ENCODE measurements at places on chromosomes 2 and 18.

DNA sequence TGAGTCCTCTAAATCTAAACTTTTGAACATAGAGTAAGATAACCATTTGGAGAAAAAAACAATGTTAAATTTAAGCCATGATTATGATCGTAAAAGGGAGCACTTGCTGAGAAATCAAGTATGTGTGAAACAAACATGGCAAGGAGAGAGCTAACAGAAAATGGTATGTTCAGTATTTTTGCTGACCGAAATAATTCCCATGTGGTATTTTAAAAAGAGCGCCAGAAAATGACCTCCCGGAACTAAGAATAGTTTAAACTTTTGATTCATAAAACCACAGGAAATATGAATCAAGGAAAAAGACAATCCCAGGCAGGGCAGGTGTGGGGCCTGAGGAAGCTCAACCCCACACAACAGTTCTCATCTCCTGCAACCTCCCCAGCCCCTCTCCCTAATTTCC lies 74.2 kb downstream of the DOCK10 start:
- DNase-seq, result no peak

- DNase-seq, result peak; percentile 18
These were observed at the start of gene SCN9A for GRCh38 chr2:166375736-166376487. Gene SCN9A, minus strand, starts transcription at chr2:166375944. Its CDS starts 64,188 bp downstream, at chr2:166311756.

- DNase-seq, result no peak
These were observed 305.9 kb upstream of the VWC2L start for GRCh38 chr2:214104967-214105366.

DNA sequence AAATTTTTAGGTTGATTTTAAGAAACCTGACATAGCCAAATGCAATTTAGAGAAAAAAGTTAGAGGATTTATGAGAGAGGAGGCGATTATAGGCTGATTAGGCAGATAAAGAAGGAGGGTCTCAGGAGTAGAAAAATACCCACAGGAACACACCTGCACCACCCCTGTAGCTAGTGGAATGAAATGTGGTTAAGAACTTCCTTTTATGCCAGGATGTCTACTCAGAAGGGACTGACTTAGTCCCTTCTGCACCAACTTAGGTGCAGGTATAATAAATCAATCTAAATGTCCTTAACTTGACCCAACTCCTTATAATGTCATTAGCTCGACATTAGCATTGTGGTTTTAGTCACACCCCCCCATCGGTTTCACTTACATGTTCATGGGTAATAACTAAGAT lies 1274.5 kb upstream of the TMEFF2 start:
- no peak for DNase-seq

DNA sequence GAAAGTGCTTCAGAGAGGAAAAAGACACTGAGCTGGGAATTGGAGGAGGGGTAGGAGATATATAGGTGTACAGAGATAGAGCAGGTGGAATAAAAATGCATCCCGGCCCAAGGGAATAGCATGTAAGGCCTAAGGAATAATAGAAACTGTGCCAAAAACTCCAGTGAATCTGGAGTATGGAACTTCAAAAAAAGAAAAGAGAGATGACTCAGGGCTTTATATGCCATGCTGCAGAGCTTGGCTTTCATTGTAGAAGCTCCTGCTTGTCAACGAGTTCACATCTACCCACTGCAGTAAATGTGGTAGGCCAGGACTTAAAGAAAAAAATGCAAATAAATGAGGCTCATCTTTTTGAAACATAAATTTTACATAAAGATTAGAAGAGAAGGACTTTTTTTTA lies 131.8 kb downstream of the MREG start:
- DNase-seq, result no peak

DNA sequence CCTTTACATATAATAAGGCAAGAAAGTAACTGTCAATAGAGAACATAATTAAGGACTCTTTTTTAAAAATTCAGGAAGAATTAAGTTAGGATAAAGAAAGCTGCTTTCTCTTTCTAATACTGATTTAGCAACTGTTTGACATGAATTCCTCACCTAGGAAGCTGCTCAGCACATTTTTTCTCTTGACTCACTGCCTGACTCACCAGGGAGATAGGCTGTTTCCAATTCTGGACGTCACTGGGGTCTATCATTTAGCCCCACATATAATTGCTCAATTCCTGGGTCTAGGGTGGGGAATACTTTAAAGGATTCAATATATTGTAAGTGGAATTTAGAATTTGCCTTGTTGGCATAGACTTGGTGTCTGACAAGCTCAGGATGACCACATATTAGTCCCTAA lies 50.8 kb upstream of the UGP2 start:
- no peak for DNase-seq

DNA sequence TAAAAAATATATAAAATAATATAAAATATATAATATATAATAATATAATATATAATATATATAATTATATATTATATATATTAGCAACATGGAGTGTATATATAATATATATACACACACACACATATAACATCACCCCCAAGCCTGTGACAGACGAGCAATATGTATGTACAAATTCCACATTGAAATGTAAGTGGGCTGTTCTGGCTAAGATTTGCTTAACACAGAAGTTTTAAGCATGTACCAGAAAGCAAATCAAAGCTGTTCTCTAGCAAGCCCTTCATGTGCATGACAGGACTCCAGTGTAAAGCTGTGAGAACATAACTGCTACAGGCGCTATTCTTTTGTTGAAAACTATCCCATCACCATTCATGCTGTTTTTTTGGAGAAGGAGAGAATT lies 261.7 kb upstream of the TNP1 start:
- DNase-seq, result no peak

- DNase-seq, result no peak
These were observed 1462.7 kb upstream of the NXPH2 start for GRCh38 chr2:140242889-140243288.

- no peak for DNase-seq
These were observed 121.4 kb upstream of the COL3A1 start for GRCh38 chr2:188852772-188853171.

- DNase-seq, result no peak
These were observed 48.9 kb downstream of the BMPR2 start for GRCh38 chr2:202425036-202425435.

- DNase-seq, result no peak
These were observed 2.9 kb upstream of the C2orf72 start for GRCh38 chr2:231034291-231034882.

- peak; percentile 98 for DNase-seq
These were observed 488 bp upstream of the PHLPP1 start for GRCh38 chr18:62714671-62715435.

DNA sequence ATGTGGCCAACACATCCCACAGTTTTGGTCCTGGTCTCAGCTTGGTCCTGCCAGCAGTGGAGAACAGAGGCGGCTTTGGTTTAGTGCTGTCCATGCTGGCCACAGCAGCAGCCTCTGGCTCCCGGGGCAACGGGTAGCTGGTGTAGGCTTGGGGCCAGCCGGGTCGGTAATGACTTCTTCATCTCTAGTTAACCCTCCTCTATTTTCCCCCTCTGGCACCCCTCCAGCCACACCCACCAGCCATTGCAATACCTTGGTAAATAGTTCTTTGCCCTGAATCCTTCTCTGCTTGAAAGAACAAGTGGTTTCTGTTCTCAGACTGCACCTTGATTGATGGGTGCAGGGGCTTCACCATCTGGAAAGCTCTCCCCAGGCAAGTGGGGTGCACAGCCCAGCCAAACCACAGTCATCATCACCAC lies 31.7 kb upstream of the ZNF396 start:
- no peak for DNase-seq

DNA sequence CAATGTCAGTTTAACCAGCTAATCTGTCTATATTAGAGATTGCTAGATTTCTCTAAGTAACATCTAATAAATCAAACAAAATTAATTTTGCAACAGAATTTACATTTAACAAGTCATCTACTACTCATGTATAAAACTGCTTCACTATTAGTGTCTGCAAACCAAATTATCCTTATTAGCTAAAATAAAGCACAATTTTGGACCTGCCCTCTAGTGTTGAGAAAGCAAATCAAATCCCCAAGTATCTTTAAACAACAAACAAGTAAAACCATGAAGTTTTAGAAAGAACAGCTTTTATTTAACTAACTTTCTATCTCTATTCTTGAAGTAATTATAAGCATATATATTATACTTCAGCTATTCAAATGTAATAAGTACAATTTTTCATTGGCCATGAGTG lies 113.1 kb upstream of the SP3 start:
- no peak for DNase-seq

GRCh38 chr2:160533482-160533881 lies 39.9 kb upstream of the RBMS1 start:
- DNase-seq, result no peak

DNA sequence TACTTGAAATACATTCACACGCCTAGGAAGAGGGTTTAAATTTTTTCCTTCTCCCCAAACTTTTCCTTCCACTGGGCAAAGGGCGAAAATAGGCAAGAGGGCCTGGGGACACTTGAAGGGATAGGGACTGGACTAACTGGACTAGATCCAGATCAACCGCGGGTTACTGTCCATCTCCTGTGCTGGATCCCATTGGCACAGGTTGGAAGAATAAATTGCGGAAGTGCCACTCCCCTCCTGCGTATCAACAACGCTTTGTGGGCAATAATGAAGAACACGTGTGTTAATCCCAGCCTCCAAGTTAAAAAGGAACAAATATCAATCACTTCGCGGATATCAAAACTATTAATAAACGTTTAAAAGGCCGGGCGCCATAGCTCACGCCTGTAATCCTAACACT lies 1.7 kb upstream of the FZD5 start:
- no peak for DNase-seq
